ENCODE measurements at places on chromosomes 1 and 21.

DNA sequence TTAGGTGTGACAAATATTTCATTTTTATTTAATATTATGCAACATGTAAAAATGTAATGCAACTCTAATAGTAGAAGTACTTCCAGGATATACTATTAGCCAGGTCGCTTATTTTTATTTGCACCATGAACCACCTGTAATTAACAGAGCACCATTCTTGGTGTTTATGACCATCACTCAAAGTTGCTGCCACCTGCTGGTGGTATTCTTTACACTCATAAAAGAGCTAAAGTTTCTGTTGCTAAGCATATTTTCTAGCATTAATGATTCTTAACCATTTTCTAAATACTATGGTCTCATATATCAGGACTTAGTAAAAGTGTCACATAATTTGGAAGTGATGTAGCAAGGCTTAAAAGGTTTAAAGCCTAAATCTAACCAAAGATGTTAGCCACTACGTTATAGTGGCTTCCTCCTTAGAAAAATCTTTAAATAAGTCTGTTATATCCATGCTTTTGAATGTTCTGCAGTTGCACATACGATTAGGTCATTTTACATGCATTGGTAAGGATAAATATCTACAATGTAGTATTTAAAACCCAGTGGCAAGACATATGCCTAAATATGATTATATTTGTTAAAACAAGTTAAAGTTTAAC, 244.5 kb downstream of the NEGR1 start:
- peak; percentile 20 for DNase-seq

DNA sequence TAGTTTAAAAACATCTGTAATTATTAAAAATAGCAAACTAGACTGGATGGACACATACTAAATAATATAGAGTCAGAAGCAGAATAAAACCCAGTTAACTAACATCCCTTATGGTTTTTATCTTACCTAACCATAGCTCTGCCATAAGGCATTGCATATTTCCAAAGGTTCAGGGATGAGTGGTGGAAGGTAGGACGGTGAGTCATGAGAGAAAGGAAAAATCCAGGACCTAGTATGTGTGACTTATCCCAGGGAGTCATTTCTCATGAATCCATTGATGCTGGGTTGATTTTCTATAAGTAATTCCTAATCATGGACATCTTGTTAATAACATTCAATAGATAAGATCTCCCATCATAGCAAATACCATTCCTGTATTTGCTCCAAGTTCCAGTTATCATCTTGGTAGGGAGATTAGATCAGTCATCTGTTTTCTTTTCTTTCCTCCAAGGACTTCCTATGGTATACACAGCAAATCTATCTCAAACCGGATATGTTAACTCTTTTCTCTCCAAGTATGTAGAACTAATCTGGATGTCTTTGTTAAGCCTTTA, 490.7 kb upstream of the B3GALT2 start:
- no peak for DNase-seq

- DNase-seq, result no peak
Observed at GRCh38 chr1:158212320-158212719, 31.6 kb downstream of the CD1D start.

- DNase-seq, result no peak
Observed at GRCh38 chr1:204103431-204103741, 30.5 kb downstream of the SOX13 start.

- DNase-seq, result no peak
Observed at GRCh38 chr21:41897700-41898099, 18.6 kb upstream of the PRDM15 start.

- no peak for DNase-seq
Observed at GRCh38 chr1:167812972-167813371, 91.2 kb downstream of the MPZL1 start.

DNA sequence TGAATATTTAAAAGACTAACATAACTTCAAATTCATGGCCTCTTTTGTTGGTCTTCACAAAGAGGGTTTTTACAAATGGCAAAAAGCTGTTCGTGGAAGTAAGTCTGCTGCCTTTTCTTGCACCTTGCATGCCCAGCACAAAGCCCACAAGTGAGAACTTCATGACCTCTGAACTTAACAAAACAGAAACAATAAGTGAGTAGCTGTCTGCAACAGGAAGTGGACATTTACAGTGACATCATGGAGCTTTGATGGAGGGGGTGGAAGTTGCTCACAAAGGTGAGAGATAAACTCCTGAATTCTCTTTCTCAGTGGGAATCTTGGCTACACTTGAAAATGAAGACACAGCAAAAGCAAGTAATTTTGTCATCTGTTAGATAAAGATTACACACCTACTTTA, 303.3 kb upstream of the DEPDC1 start:
- DNase-seq, result no peak

DNA sequence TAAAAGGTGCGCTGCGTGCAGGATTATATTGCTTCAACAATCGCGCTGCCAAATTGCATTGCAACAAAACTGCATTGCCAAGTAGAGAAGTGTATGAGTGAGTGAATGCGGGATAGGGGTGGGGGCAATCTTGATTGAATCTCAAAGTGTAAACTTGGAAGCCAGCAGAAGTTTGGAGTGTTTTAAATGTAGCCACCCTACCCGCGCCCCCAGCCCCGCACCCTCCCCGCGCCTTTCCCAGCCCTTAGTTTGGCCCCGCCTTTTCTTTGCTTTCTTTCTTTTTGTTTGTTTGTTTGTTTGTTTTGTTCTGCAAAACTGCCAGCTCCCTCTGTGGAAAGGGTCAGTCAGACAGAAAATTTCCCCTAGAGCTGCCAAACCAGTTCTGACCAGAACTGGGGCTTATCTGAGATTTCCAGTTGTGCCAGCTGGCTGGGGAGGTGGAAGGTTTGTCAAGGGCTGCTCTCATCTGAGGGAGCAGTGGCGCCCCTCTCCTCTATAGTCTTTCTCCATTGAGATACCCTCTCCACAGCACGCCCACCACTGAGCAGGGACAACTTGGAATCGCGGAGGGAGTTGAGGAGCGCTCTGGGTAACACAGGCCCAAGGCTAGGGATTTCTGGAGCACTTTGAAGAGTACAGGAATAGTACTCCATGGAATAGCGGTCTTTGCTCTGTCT, 666 bp upstream of the BEND5 start:
- DNase-seq, result peak; percentile 18

- DNase-seq, result no peak
Observed at GRCh38 chr1:110360431-110360830, 21.3 kb downstream of the RBM15 start.

DNA sequence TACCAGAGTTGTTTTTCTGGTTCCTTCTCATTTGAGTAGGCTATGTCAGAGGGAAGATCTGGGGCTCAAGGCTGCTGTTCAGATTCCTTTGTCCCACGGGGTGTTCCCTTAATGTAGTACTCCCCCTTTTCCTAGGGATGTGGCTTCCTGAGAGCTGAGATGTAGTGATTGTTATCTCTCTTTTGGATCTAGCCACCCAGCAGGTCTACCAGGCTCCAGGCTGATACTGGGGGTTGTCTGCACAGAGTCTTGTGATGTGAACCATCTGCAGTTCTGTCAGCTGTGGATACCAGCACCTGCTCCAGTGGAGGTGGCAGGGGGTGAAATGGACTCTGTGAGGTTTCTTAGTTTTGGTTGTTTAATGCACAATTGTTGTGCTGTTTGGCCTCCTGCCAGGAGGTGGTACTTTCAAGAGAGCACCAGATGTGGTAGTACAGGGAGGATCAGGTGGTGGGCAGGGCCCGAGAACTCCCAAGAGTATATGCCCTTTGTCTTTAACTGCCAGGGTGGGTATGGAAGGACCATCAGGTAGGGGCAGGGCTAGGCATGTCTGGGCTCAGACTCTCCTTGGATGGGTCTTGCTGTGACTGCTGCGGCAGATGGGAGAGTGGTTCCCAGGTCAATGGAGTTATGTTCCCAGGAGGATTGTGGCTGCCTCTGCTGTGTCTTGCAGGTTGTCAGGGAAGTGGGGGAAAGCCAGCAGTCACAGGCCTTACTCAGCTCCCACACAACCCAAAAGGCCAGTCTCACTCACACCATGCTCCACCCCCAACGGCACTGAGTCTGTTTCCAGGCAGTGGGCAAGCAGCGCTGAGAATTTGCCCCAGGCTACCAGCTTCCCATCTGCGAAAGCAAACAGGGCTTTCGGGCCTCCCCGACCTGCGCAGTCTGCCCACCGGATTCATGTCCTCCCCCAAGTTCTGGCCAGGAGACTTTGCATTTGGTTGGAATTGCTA, 64.2 kb downstream of the SERINC2 start:
- DNase-seq, result no peak

- DNase-seq, result no peak
Observed at GRCh38 chr1:42613803-42614131, 44.5 kb upstream of the PPIH start.

DNA sequence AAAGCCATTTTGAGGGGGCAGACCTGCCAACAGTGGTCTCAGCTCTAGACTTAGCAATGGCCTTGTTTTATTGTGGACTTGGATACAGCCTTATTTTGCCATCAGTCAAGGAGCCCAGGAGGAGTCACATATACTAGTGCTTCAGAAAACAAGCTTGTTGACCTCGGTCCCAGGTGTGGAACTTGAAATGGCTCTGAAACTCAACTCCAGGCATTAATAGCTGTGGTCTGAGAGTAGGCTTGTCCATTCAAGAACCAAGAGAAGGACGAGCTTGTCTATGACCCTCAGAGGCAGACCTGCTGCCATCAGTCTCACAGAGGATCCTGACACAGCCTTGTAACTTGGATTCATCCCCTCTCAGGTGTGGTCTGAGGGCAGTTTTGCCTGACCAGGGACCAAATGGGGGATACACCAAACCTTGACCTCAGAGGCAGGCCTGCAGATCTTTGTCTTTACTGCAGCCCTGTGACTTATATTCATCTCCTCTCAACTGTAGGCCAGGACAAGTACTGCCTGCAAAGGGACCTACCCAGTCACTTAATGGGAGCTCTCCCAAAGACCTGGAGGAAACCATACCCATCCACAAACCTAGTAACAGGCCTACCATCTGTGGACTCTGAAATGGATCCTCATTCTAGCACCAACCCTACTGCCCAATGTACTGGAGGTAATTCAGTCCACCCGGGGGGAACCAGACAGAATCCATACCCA, 33.1 kb downstream of the OR6Y1 start:
- no peak for DNase-seq

GRCh38 chr21:26810676-26811415, 34.4 kb downstream of the ADAMTS1 start:
- DNase-seq, result no peak

GRCh38 chr1:159828176-159828575, 1.5 kb downstream of the SLAMF8 start:
- DNase-seq, result no peak

- peak; percentile 65 for DNase-seq
Observed at GRCh38 chr1:204493145-204493983, 1.2 kb downstream of the PIK3C2B start.

- DNase-seq, result no peak
Observed at GRCh38 chr1:88016947-88017346, 667.1 kb upstream of the PKN2 start.

GRCh38 chr1:103170609-103171008, 62.3 kb upstream of the COL11A1 start:
- DNase-seq, result no peak

- no peak for DNase-seq
Observed at GRCh38 chr1:215001419-215002021, 81.0 kb upstream of the KCNK2 start.

DNA sequence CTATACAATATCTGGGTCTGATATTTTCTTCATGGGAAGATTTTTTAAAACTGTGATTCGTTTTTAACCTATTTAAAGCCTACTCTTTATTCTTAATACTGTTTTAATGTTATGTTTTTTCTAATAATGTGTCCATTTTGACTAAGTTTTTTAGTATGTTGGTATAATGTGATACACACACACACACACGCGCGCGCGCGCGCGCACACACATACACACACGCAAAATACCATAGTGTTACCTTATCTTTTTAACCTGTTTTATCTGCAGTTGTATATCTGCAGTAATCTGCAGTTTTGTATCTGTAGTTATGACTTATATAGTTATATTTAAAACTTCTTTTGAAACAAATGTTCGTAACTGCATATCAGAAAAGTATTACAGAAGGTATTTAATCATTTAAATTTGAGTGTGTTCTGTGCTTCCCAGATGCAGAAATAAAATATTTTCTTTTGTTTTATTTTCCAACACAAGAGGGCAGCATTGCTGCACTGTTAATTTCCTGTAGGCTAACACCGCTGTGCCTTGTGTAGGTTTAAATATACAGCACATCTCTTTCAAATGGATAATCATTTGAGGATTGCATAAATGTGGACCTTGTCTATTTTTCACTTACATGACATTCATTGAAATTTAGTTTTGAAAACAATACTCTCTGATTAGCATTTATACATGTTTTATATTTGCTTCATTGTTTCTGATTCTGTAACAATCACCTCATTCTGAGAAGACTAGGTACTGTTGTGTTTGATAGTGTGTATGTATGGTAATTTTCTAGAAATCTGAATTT, 166.1 kb downstream of the PDE4B start:
- peak; percentile 9 for DNase-seq

DNA sequence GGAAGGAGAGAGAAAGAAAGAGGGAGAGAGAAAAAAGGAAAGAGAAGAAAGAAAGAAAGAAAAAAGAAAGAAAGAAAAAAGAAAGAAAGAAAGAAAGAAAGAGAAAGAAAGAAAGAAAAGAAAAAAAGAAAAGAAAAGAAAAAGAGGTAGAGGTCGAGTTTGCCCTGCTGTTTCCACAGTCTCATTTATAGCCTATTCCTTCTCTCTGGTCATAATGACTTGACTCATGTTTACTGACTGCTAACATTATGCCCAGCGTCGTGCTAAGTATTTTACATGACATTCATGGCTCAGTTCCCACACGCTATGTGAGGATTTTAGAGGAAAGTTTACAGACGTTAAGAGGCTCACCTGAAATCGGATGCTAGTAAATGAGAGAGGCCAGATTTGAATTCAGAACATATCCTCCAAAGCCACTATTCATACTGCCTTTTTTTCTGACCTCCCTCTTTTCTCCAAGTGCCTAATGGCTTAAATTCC, 263.0 kb downstream of the TNR start:
- DNase-seq, result no peak

DNA sequence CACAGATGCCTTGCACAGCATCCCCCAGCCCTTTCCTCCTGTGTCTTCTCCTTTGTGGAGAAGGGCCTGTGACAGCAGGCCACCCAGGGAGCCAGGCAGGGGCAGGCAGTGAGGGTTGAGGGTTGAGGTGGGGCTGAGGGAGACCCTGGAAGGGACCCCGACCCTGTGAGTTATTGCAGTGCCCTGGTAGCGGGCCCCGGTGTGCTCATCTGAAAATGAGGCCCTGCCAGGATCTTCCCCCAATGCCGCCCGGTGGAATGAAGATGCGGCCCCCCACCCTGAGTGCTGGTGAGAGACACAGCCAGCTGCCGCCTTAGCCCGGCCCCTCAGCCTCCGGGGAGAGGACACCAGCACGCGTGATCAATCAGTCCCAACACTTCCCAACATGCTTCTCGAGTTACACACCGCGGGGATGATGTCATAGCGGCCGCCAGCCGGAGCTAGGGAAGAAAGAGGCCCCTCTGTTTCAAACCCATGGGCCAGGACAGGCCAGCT, 36.2 kb upstream of the ACTRT2 start:
- no peak for DNase-seq
